ENCODE measurements at places on chromosomes 6 and 20. TPM values are rescaled to one million over a fixed set of nuclear protein-coding genes. Genes with fewer than 3 reads are reported as not detected.
A peak's percentile ranks its signal among the peaks of the same experiment; 100 is the strongest.

DNA sequence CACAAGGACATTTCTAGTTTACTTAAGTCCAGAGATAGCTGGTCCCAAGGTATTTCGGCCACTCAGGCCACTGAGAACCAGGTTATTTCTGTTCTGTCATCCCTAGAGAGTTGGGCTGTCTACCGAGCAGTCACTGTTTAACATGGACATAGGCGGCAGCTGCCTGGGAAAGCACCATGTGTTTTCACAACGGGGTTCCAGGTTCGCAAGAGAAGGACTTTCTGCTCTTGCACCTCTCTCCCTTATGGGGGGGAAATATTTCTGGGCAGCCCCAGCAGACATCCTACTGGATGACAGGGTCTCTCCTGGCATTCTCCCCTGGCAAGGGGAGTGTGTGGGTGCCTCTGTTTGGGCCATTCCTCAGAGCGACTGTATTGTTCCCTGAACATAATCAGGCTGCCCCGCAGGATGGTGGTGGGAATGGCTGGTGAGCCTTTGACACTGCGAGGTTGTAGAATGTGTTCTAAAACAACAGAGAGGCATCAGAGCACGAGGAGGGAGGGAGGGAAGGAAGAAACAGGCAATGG, 64.4 kb upstream of the DUSP22 start:
- DNase-seq = no peak

The RSPO3 gene
- not detected for total RNA-seq

DNA sequence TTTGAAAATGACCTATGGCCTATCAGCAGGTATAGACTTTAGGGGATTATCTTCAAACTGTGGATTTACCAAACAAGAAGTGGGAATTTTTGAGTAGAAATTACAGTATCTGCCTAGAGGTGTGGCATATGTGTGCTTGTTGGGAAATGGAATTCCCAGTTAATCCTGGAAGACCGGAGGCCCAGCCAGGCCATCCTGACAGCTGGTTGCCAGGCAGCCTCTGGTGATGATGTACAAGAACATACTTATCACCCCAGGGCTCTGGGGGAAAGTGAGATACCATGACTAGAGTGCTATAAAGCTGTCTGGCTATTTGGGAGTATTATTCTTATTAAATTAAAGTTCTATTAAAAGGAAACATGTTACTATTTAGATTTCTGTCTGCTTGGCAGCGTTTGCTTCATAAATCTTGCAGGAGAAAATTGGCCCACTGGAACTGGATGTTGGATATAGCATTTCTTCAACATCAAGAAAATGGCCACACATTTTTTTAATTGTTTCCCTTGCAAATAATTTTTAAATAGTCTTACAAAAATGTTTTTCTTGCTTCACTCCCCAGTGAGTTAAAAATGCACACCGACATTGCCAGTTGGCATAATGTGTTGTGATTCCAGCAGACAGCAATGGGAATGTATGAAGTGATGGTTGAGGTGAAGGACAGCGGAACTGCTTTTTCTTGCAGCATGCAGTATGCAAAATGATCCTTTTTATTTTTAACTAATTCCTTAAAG, 187.8 kb downstream of the MYLK4 start:
- no peak for DNase-seq

DNA sequence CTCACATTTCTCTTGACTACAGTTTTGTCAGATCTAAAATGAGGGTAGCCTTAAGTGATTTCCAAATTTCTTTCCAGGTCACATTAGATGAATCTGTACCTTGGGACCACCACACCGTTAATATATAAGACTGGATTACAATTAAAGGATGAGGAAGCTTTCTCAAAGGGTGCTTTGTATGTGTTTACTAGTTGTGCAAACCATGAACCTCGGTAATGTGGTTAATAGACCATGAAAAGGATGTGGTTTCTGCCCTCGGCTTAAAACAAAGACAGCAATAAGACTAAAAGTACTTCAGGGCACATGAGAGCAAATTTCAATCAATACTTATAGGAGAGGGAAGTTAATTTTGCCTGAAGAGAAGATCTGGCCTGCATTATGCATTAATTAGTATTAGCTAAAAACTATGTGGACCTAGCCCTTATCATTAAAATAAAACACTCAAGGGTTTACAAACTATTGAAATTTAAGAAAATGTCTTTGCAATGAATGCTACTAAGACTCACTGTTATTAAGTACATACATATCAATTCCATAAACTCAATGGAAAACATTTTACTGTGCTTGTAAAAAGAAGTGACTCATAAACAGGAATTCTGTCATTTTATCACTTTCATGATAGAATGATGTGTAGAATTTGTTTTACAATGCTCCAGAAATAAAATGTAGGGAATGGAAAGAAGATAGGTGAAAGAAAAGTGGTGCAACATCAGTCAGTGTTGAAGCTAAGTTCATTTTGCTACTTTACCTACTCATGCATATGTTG, 936 bp upstream of the TMX4 start:
- peak; percentile 51 for DNase-seq

- DNase-seq = no peak
Observed at GRCh38 chr6:56346958-56347357, 99.6 kb upstream of the COL21A1 start.

- DNase-seq = no peak
Observed at GRCh38 chr6:20751293-20751935, 217.2 kb downstream of the CDKAL1 start.

The SYTL3 gene
- 32.2 TPM for total RNA-seq

- no peak for DNase-seq
Observed at GRCh38 chr20:4544765-4545164, 176.9 kb upstream of the PRND start.

- DNase-seq = no peak
Observed at GRCh38 chr6:6829872-6830685, 241.6 kb downstream of the LY86 start.

GRCh38 chr6:42026540-42026939, 23.8 kb upstream of the TAF8 start:
- no peak for DNase-seq

GRCh38 chr6:52575502-52575892, 1.4 kb downstream of the TRAM2 start:
- no peak for DNase-seq

GRCh38 chr6:94733066-94733465, 844.3 kb upstream of the MANEA start:
- no peak for DNase-seq

GRCh38 chr6:140046016-140046632, 671.7 kb upstream of the CITED2 start:
- DNase-seq = no peak

DNA sequence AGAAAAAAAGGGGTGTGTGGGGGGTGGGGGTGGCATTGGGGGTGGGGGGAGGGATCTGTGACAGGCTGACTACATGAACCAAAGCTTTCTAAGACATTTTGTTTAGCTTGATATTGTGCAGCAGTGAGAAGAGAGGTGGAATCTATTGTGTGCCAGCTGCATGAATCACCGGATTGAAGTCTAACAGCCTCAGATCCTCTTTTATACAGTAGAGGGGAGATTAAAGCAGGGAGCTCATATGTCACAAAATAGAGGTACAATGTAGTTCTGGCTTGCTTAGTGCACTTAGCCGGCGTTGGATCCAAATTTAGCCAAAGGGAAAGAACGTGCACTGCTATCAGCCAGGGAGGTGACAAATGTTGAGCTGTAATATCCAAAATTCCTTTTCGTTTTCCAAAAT, 404.2 kb upstream of the CITED2 start:
- DNase-seq = no peak

The JPH2 gene
- total RNA-seq = not detected

DNA sequence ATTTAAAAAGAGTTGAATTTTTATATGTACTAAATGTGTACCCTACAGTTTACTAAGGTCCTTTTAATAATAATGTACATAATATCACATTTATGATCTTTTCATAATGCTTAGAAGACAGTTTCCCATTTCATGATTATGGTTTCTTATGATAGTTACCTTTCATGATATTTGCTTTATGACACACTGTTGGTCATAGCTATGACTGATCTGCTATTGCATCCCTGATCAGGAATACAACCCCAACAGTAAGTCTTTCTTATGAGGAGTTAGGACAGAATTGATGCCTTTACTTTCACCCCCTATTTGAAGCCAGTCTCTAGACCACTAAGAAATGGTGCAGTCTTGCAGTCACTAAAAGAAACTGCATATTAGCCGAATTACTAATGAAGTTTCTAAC, 31.0 kb downstream of the LCA5 start:
- no peak for DNase-seq

DNA sequence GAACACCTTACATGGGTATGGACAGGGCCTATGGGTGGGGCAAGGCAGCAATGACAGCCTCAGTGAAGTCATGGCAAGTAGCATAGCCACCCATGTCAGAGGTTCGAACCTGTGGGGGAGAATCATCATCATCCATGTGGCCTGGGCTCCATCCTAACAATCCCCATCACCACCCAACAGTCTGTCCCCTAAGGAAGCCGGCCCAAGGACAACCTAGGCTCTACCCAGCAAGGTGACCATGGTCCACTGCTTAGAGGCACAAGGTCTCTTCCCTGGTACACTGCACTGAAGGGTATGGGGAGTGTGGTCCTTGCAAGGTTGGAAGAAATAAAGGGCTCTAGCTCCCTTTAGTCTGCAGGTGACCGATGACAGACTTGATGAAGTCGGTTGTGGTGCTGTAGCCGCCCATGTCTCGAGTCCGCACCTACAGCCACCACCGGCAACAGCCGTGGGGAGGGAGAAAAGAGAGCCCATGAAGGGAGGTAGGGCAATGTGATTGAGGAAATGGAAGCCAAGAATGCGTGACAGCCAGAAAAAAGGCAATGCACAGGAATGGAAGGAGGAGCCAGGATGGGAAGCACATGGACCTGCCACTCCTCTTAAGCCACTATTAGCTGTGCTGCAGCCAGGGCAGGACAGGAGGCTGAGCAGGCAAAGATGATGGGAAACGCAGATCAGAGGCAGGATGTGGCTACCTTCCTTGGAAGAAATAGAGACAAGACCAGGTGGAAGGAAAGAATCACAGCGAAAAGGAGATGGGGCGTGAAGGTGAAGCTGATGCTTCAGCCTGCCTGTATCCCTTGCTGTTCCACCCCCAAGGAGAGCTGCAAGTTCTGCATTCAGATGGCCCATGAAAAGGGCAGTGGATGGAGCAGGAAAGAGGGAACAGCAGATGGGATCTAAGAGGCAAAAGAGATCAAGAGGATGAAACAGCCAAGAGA, 5.3 kb downstream of the IDH3B start:
- DNase-seq = no peak

The COL21A1 gene
- not detected for total RNA-seq

DNA sequence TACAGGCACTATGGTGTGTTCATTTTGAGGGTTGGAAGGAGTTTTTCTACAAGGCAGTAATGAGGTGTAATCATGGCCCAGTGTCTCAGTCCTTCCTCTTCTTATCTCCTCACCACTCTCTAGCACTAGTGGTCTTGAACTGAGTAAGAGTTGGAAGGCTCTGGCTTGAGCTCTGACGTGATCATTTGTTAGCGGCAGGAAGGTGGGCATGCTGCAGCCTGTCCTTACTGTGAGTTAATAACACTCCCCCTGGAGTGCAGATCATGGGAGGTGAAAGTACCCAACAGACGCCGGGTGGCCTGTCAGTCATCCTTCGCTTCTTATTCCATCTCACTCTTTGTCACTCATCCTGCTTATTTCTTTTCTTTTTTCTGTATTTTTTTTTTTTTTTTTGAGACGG, 356.9 kb downstream of the CDKAL1 start:
- no peak for DNase-seq

GRCh38 chr6:133609415-133610226, 279.3 kb upstream of the TCF21 start:
- no peak for DNase-seq

- DNase-seq = no peak
Observed at GRCh38 chr6:154537511-154538325, 27.2 kb upstream of the CNKSR3 start.

DNA sequence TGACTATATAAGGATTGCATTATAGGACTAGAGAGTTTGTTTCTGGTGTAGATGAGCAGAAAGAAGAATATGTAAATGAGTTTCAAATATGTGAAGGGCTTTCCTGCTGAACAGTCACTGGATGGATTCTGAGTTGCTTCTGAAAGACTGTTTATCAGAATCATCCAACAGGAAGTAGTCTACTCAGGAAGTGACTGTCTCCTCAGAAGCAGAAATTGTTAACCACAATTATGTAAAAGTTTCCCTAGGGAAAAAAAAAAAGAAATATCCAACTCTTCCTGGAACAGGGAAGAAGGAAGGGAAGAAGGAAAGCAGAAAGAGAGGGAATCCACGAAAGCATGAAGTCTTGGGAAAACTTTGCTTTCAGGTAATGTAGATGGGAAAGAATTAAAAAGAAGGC, 138.9 kb downstream of the TENT5A start:
- no peak for DNase-seq

- no peak for DNase-seq
Observed at GRCh38 chr20:63089051-63089907, 82.5 kb upstream of the BHLHE23 start.

DNA sequence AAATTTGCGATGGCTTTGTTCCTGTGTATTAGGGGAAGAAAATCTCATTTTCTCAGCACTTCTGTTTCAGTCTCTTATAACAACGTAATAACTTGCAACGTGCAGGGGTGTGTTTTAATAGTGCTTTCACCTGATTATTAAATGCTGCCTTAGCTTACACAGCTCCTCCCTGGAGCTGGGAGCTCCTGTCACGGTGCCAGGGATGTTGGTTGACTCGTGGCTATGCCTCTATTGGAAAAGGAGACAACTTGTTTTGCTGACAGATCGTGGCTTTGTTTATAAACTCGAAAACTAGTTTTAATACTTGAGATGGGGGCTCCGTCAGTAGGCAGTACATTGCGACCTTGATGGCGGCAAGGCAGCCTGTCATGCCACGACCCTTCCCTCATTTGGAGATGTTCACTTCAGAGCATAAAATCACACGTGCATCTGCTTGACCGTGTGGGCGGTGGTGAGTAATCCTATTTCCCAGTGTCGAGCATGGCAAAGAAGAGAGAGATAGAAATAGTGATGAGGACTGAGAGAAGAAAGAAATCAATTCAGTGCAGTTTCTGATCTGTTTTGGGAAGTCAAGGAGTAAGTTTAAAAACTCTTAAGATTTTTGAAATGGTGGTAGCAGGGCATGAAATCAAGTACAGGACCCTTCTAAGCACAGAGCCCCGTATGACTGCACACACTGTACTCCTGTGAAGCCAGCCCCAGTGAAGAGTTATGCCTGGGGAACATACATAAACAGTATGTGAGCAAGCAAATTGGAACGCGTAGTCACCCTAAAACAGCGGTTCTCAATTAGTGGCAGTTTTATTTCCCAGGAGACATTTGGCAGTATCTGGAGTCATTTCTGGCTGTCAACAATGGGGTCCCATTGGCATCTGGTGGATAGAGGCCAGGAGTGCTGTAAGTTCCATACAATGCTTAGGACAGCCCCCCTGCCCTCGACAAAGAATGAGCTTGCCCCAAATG, 147.2 kb downstream of the DOK5 start:
- no peak for DNase-seq

DNA sequence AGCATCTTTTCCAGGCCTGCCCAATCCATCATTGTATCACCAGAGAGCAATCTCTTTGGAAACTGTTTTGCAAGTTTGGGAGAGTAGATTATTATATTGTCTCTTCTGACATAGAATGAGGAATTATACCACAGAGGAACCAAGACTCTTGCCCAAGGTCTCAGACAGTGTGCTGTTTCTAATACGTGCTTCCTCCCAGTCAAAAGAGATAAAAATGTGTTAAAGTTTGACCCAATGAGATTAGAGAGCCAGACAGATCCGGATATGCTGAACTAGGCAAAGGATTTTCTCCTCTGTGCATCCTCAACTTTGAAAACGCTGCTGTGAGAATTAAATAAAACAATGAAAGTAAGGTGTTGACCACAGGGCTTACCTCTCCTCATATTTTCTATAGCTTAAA, 18.6 kb upstream of the NT5E start:
- no peak for DNase-seq

- DNase-seq = no peak
Observed at GRCh38 chr6:84808491-84809061, 44.2 kb upstream of the TBX18 start.

The EDN1 gene
- 1.7 TPM for total RNA-seq

The FRMD1 gene
- not detected for total RNA-seq

Measured in naive thymus-derived CD4-positive, alpha-beta T cell (primary cell).